Right atrium auricular region (tissue), 2 donors: ENCODE measurements at places on chromosomes 11 and 22. TPM values are rescaled to one million over a fixed set of nuclear protein-coding genes. Genes with fewer than 3 reads are reported as not detected.

DNA sequence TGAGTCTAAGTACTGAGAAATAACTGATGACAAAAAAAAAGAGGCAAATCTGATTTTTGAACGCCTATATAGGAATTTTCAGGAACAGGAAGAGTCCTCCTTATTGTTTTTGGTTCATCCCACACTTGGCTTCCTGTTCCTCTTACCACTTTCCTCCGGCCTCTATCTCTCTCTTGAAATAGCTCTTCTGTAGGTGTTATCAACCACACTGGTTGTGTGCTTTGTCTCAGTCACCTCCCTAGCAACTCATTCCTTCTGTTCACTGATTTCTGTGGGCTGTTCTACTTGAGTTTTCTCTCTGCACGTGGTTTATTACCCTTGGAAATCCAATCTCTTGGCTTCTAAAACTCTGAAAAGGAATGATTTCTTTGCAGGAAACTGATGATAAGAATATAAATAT, 78.7 kb upstream of the C11orf87 start:
- DNase-seq, result no peak

DNA sequence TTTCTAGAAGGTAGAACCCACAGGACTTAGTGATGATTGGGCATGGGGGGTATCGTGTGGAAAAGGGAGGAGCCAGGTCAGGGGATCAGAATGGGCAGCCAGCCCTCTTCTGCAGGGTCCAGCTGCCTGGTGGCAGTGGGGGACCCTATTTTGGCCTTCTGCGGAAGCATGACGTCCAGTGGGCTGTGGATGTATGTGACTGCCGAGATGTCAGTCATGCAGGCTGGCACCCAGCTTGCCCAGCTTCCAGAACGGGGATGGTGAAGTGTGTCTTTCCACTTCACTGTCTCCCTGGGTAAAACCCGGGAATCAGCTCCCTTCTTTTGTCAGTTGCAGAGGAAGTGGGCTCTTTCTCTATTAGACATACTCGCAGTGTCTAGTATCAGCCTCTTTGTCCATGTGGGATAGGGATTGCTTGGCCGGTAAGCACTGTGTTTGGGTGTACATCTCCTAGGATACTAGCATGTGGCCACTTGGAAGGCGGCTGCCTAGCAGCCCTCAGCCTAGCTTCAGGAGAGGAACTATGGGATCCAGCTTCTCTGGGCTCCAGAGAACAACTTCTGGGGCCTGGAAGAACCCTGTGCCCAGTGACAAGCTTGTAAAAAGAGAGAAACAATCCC, 51.4 kb downstream of the GRIK4 start:
- no peak for DNase-seq

DNA sequence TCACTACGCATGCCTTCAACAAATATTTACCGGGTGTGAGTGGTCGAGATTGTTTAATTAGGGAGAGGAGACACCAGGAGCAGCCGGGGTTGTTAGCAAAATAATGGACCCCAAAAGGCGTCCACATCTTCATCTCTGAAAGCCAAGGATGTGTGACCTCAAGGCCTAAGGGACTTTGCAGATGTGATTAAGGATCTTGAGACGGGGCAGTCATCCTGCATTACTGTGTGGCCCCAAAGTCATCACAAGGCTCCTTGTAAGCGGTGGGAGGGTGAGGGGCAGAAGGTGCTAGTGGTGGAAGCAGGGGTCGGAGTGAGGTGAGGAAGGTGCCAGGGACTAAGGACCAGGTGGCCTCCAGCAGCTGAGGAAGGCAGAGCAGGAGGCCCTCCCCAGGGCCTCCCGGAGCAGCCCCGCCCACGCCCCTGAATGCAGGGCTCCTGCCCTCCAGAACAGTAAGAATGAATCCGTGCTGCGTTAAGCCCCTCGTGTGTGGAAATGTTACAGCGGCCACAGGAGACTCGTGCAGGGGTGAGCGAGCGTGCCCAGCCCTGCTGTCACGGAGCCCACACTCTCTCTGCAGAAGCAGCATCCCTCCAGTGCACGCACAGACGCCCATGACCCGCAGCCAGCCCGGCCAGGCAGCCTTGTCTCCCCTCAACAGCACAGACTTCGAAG, 83.5 kb downstream of the CELSR1 start:
- DNase-seq, result no peak

The SERPING1 gene
- total RNA-seq, result 210 TPM

DNA sequence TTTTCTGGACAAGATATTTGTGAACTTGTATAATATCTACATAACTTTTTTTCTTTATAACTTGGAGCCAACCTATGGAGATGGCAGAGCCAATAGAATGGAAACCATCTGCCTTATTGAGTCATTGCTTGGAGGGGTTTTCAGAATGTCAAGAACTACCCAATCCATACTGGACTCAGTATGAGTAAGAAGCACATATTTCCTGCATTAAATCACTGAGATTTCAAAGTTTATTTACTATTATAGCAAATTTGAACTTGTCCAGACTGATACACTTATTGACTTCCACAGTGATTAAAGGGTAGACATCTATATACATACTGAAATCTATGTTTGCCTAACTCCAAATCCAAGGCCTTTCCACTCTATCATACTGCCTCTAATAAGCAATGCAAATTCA, 704.0 kb downstream of the KCNA4 start:
- no peak for DNase-seq

The TMEM45B gene
- not detected for total RNA-seq

DNA sequence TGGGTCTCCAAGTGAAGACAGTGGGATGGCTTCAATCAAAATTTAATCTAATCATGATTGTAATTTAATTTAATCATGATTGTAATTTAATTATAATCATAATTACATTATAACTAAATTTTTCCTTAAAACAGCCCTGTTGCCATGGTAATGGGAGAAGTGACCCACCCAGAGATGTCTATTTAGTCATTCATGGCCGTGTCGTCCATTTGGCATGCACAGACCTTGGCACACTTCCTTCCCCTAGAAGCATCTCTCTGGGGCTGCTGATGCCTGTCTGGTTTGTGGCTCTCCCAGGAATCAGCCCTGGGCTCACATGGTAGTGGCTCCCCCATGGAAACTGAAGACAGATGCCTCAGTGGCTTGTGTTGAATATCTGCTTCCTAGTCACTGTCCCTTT, 27.0 kb downstream of the P4HA3 start:
- no peak for DNase-seq
